SJSA1 (cell line): ENCODE measurements at places on chromosomes 1 and 21.

GRCh38 chr1:216670118-216670883 lies 52.9 kb downstream of the ESRRG start:
- DNase-seq, result no peak

GRCh38 chr1:22104865-22105437 lies 37.9 kb downstream of the WNT4 start:
- no peak for DNase-seq

DNA sequence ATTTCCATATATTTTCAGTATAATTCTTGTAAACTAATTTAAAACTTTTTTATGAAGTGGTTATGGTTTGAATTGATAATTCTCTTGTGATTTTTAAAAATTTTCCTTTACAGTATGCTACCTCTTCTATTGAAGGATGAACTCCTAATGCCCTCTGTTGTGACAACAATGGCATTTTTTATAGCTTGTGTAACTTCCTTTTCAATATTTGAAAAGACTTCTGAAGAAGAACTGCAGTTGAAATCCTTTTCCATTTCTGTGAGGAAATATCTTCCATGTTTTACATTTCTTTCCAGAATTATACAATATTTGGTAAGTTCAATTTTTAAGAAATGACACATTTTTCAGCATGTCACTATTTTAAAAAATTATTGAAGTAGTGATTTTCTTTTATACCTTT lies 61.4 kb downstream of the ALG6 start:
- no peak for DNase-seq

GRCh38 chr1:228465571-228466146 lies 21.5 kb upstream of the RNF187 start:
- no peak for DNase-seq

DNA sequence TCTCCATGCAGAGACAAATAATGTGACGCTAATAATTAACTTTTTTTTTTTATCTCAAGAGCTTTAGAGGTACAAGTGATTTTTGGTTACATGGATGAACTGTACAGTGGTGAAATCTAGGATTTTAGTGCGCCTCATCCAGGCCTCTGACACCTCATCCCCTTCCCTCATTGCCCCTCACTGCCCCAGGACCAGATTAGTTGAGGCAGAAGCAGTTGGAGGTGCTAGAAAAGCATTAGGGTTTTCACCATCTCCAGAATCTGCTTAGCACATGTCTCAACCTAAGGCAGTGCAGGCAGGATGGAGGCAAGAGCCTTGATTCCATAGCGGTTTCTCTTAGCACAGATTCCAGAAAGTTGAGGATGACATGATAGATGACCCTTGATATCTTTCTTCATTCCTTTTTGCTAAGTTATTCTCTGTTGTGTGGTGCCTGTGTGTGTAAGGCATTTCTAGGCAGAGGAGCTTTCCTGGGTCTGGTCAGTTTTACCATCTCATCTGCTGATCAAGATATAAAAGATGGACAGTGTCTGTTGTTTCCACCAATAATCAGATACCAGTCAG lies 16.3 kb upstream of the IL10 start:
- DNase-seq, result no peak

- no peak for DNase-seq
Observed at GRCh38 chr1:65514041-65514440, 93.6 kb downstream of the LEPR start.

DNA sequence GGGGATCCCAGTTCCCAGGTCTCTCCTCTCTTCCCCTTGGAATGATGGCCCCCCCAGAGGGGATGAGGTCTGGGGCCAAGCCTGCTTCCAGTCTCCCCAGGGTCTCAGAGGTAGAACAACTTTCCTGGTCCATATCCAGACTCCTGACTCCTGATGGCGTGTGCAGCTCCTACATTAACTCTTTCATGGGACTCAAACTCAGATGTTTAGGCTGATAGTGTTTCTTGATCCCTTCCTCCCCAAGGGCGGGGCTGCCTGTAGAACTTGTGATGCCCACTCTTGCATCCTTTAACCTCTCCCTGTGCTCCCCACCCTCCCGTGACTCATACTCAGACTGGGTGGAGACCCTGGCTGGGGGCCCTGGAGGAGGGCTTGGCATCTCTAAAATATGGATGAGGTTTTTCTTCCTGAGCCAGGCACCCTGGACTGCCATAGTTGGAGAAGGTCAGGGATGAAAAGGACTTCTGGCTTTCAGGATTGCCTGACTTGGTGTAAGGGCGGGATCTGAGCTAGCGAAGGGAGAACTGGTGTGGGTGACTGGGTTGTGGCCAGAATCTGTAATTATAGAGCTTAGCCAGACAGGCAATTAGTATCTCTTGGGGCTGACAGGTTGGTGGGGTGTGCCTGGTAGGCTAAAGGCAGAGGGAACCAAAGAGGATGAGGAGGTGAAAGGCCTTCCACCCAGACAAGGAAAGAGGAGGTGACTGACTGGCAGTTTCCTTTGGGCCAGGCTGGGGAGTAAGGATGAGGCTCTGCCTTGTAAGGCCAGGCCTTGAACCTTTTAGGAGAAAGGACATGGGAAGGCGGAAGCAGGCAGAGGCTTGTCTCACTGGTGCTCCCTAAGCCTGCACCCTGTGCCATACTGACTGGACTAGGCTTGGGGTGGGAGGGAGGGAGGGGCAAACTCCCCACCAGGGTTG lies 1.5 kb downstream of the ATP8B2 start:
- DNase-seq, result no peak

DNA sequence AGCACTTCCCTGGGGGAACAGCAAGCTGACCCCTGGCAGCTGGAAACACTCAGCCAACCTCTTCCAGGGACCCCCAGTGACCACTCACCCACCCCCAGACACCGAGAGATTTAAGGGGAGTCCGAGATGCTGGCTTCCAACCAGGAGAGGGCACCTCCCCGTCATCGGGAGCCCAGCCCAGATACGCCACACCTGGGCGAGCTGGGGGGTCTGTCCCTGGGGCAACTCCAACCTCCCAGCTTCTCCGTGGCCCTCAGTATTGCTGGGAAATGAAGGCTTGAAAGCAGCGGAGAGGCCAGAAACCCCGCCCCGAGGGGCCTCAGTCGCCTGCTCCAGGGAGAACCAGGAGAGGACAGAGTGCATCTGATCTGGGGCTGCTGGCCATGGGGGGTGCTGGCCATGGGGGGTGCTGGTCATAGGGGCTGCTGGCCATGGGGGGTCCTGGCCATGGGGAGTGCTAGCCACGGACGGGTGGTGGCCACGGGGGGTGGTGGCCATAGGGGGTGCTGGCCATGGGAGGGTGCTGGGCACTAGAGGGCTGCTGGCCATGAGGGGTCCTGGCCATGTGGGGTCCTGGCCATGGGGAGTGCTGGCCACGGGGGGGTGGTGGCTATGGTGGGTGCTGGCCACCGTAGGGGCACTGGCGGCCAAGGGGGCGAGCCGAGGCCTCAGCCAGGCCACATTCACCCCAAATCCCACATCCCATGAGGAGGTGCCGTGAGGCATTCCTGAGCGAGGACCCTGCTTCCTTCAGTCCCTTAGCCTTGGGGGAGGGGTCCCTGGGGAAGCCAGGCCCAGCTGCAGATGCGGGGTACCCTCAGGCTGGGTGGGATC lies 61.5 kb upstream of the TTC34 start:
- no peak for DNase-seq
